ENCODE measurements at places on chromosomes 11 and 22.

DNA sequence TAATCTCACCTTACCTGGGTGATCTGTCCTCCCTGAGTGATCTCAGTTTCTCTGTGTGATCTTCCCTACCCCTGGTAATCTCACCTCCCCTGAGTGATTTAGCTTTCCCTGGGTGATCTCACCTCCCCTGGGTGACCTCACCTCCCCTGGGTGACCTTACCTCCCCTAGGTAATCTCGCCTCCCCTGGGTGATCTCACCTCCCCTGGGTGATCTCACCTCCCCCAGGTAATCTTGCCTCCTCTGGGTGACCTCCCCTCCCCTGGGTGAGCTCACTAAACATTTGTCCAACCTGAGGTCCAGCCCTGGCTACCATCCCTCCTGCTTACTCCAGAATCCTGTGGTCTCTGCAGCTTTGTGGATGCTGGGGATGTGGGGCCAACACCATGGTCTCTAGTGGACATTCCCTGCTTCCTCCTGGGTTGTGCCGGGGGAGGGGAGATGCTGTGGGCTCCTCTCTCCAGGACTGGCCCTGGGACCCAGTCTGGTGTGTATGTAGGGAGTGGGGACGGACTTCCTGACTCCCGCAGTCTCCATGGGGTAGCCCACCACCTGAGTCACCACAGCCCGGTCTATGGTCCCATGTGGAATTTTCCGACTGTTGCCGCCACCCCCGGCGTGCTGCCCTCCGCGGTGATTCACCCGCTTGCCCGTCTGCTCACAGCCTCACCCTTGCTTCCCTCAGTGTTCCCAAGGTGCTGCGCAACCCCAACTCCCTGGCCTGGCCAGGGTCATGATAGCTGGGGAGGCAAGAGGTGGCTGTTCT is 9.9 kb downstream of the LSP1 start:
- DNase-seq, result no peak

DNA sequence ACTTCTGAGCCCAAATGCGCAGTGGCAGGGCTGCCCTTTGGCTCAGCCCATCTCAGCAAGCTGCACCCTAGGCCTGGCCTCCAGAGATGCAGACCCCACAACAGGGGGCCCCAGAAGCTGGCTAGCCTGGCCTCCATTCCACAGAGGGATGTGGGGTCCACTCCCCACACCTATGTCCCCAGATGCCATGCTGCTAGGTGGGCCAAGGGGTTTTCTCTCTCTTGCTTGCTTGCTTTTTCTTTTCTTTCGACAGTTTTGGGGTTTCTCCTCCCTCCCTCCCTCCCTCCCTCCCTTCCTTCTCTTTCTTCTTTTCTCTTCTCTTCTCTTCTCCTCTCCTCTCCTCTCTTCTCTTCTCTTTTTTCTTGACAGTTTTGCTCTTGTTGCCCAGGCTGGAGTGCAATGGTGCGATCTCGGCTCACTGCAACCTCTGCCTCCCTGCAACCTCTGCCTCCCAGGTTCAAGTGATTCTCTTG is 9.6 kb downstream of the SCARF2 start:
- no peak for DNase-seq

DNA sequence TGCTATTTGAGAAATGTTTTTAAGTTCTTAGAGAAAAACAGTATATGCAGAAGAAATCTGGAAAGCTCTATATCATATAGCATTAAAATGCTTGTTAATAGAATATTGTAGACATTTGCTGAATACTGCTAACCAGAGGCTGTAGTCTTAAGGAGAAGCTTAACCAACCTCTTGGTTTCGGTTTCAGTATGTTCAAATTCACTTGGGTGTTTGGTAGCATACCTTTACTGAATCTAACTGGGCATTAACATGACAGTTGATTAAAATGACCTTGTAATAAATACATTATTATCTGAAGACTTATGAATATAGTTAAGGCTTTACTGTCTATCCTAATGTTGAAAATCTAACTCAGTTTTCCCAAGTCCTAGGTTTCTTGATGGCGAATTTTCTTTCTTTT is 5.4 kb downstream of the PCF11 start:
- DNase-seq, result peak; percentile 29

DNA sequence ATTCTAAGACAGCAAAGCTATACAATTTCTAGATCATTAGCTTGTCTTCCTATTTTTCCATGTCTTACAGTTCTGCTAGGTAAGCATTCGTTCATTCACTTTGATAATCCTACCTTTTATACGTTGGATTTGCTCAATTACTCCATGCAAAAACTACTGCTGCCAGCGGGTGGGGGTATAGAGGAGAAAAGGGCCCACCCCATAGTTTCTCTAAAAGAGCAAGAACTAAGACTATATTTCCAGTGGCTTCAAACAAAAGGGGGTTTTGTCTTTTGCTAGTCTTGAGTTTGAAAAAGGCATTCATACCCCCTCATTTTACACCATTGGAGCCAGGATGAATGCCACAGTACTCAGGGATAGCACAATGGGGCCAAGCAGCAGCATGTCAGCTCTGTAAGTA is 155.7 kb downstream of the WT1 start:
- DNase-seq, result peak; percentile 31

DNA sequence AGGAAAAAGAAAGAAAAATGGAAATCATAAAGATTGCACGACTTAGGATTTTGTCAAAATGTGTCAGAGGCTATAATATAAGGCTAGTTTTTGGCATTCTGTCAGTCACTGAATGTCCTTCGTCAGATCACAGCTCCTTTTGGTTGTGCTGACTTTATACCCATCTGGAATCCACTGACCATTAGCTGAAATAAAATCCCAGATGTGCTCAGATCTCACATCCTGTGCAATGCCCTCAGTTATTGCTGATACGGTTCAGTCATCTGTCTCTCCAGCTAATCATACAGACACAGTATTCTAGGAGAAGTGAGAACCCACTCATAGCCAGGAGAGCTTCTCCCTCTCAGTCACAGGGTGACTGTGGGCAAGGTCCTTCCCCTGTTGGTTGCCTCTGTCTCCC is 11.5 kb downstream of the CD44 start:
- no peak for DNase-seq

Measured in hematopoietic multipotent progenitor cell treated with erythropoietin and hydrocortisone succinate and interleukin-3 and kit ligand, for 4 days (in vitro differentiated cells).